ENCODE measurements at places on chromosomes 4 and X. TPM values are rescaled to one million over a fixed set of nuclear protein-coding genes. Genes with fewer than 3 reads are reported as not detected.

PNCK gene
- not detected for polyA plus RNA-seq

ARAP2 gene
- 4.0 TPM for polyA plus RNA-seq

MMGT1 gene
- polyA plus RNA-seq = 11.8 TPM

PDHA1 gene
- polyA plus RNA-seq = 76.3 TPM

UCP1 gene
- polyA plus RNA-seq = not detected

CPLX1 gene
- not detected for polyA plus RNA-seq

OPN1MW2 gene
- not detected for polyA plus RNA-seq

SLC34A2 gene
- not detected for polyA plus RNA-seq

SHROOM2 gene
- polyA plus RNA-seq = not detected

ADAM29 gene
- not detected for polyA plus RNA-seq

LIMCH1 gene
- polyA plus RNA-seq = 0.64 TPM

VSIG4 gene
- polyA plus RNA-seq = 25.1 TPM

UGT2B17 gene
- not detected for polyA plus RNA-seq

MAGEA2B gene
- polyA plus RNA-seq = not detected

NR0B1 gene
- not detected for polyA plus RNA-seq

GAGE12H gene
- not detected for polyA plus RNA-seq

RAB9B gene
- polyA plus RNA-seq = 0.08 TPM

NDP gene
- not detected for polyA plus RNA-seq

FRMD7 gene
- not detected for polyA plus RNA-seq

TSPAN5 gene
- 1.1 TPM for polyA plus RNA-seq

UGT2B11 gene
- not detected for polyA plus RNA-seq

CT45A10 gene
- polyA plus RNA-seq = not detected

SUPT20HL2 gene
- polyA plus RNA-seq = not detected

ASB9 gene
- 1.4 TPM for polyA plus RNA-seq

BMPR1B gene
- polyA plus RNA-seq = not detected

SLC6A14 gene
- polyA plus RNA-seq = not detected

MAOB gene
- not detected for polyA plus RNA-seq

BRS3 gene
- polyA plus RNA-seq = not detected

TLR2 gene
- 133 TPM for polyA plus RNA-seq

ZNF718 gene
- polyA plus RNA-seq = 2.8 TPM

RPL10 gene
- polyA plus RNA-seq = 1,724 TPM

CT45A2 gene
- not detected for polyA plus RNA-seq

KIAA0232 gene
- 20.6 TPM for polyA plus RNA-seq

NWD2 gene
- polyA plus RNA-seq = not detected

GSX2 gene
- polyA plus RNA-seq = not detected

MAGEB6 gene
- polyA plus RNA-seq = not detected

FAM47C gene
- polyA plus RNA-seq = not detected

GRSF1 gene
- 23.7 TPM for polyA plus RNA-seq

FOXR2 gene
- polyA plus RNA-seq = not detected

CT83 gene
- not detected for polyA plus RNA-seq

Measured in CD14-positive monocyte (primary cell).